Stimulated activated CD8-positive, alpha-beta memory T cell treated with anti-CD3 and anti-CD28 coated beads, Interleukin-2, amount 100 ng/mL, for 48 hours (primary cell): ENCODE measurements at places on chromosomes 12 and 14.

DNA sequence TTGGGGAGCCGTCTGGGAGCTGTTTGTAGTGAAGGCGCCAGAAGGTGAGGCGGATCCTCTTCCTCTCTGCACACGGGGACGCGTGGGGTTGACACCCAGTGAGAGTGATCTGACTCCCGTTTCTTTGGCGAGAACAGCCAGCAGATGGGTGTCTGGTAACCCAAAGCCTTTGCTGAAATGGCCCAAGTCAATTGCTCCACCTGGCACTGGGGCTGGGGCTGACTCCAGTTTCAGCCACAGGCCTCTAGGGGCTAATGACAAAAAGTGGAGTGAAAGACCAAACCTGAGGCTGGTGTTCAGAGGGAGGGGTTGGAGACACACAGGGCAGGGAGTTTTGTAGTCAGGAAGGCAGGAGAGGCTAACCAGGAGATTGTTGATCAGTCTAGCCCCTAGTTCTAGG is 87.0 kb downstream of the FRMD6 start:
- DNase-seq: no peak

DNA sequence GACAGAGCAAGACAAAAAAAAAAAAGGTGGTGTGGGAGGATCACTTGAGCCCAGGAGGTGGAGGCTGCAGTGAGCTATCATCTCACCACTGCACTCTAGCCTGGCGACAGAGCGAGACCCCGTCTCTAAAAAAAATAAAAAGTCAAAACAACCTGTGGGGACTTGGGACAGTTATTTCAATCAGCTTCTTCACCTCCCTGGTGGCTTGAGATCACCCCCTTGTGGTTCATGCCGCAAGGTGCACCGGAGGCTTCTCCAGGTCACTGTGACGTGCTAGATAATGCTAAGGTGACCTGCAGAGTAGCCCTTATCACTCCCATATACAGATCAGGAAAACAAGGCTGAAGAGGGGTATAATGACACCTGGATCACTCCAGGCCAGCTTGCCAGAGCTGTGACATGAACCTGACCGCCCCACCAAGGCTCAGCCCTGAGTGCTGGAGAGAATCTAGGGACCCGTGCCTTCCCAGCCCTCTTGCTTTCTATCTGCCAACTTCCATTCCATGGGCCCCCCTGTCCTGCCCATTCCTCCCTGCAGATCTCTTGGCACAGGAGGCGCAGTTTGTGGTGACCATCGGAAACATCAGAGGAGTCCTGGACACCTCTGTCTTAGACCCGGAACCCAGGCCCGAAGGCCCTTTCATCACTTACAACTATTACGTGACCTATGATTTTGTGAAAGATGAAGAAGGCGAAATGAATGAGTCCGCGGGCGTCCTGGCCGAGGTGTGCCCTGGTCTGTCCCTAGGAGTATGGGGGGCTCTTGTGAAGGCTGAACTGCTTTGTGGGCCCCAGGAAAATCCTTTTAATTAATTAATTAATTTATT is 8.1 kb downstream of the LRRC43 start:
- peak; percentile 72 for DNase-seq

DNA sequence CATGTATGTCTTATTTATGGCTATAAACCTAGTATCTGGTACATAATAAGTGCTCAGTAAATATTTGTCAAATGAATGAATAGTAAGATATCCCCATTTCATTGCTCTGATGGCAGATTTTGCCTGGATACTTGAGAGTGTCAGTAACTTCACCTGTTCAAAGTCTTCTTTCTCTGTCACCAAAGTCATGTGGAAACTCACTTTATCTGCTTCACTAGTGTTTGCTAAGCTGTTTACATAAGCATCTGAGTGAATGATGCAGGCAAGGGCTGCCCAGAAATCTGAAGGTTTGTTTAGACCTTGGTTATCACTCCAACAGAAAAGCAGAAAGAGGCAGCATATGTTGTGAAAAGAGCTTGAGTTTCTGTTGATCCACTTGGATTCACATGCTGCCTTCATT is 4.3 kb downstream of the OR4E1 start:
- no peak for DNase-seq

GRCh38 chr14:72643317-72643801 is 250.5 kb downstream of the DPF3 start:
- no peak for DNase-seq

GRCh38 chr14:26828741-26829140 is 230.9 kb upstream of the NOVA1 start:
- DNase-seq: no peak

- peak; percentile 27 for DNase-seq
Measured at GRCh38 chr12:22543246-22544037, 900 bp downstream of the C2CD5 start.

GRCh38 chr14:104138098-104138717 is at the start of gene KIF26A:
TSS of gene KIF26A (plus strand) at chr14:104138587. CDS start at chr14:104138723, 136 bp downstream.
- DNase-seq: peak; percentile 39

DNA sequence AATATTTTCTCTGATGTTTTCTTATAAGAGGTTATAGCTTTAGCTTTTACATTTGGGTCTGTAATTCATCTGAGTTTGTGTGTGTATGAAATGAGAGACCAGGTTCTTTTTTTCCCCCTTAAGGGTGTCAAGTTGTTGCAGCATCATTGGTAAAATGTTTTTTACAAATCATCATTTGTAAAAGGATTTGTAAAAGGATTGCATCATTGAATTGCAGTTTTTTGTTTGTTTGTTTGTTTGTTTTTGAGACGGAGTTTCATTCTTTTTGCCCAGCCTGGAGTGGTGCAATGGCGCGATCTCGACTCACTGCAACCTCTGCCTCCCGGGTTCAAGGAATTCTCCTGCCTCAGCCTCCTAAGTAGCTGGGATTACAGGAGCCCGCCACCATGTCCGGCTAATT is 31.1 kb downstream of the MAPKAPK5 start:
- DNase-seq: no peak

DNA sequence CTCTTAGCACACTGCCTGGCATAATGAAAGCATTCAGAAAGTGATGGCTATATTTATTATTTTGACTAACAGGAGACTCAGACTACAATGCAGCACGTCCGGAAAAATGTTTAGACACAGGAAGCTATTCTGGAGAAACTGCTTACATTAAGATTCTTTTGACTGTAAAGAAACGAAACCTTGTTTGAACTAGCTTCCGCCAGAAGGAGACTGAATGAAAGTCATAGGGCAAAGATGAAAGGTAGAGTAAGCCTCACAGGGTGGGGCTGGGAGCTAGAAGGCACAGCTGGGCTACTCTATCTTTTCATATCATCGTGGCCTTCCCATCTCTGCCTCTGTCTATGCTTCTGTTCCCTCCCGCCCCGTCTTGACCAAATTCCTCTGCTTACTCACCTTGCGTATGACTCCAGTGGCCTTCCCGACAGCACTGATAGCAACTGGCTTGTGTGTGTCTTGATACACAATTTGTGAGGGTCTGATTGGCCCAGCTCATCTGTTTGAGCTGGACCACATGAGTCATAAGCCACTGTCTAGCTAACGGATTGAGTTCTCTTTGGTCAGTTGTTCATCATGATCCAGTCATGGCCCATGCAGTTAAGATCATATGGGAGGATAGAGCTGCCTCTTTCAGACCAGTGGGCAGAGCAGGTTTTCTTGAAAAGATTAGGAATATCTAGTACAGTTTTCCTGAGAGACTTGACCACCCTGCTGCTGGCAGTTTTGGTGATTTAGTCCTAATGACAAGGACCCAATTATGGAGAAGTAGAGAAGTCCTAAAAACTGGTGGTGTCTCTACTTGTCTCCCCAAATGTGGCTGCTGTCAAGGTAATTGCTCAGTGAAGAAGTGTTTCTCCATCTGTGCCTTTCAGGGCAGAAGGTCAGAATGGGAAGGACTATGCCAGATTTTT is 151.5 kb upstream of the SLC38A2 start:
- no peak for DNase-seq

- DNase-seq: no peak
Measured at GRCh38 chr12:25992026-25992782, 33.7 kb downstream of the RASSF8 start.

DNA sequence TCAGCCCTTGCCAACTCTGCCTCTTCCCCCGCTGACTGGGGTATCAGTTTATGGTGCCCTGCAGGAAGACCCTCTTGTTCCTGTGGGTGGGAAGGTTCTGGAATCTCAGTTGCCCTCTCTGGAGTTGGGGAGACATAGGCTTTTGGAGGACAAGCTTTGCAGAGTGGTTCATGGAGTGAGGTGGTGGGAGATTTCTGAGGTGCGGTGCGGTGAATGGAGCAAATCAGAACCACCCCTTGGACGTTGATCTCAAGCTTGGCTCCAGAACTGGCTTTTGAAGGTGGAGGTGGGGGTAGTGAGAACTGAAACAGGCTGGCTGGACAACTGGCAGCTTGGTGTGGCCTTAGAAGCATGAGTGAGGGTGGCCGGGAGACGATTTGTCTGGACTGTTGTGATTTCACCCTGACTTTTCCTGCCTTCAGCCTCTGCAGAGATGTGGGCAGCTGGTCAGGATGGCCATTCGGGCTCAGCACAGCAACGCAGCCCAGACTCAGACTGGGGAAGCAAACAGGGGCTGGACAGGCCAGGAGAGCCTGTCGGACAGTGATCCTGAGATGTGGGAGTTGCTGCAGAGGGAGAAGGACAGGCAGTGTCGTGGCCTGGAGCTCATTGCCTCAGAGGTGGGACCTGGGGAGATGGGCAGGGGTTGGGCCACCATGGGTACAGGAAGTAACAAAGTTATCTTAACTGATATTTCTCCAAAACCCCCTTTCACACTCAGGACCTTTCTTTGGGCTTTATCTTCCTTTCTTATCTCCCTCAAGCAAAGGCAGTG is 1.1 kb downstream of the SHMT2 start:
- no peak for DNase-seq

- no peak for DNase-seq
Measured at GRCh38 chr14:85921241-85921640, 391.3 kb downstream of the FLRT2 start.

- no peak for DNase-seq
Measured at GRCh38 chr12:455821-456220, 3.9 kb upstream of the B4GALNT3 start.

- DNase-seq: no peak
Measured at GRCh38 chr14:90740081-90740480, 76.1 kb downstream of the TTC7B start.

DNA sequence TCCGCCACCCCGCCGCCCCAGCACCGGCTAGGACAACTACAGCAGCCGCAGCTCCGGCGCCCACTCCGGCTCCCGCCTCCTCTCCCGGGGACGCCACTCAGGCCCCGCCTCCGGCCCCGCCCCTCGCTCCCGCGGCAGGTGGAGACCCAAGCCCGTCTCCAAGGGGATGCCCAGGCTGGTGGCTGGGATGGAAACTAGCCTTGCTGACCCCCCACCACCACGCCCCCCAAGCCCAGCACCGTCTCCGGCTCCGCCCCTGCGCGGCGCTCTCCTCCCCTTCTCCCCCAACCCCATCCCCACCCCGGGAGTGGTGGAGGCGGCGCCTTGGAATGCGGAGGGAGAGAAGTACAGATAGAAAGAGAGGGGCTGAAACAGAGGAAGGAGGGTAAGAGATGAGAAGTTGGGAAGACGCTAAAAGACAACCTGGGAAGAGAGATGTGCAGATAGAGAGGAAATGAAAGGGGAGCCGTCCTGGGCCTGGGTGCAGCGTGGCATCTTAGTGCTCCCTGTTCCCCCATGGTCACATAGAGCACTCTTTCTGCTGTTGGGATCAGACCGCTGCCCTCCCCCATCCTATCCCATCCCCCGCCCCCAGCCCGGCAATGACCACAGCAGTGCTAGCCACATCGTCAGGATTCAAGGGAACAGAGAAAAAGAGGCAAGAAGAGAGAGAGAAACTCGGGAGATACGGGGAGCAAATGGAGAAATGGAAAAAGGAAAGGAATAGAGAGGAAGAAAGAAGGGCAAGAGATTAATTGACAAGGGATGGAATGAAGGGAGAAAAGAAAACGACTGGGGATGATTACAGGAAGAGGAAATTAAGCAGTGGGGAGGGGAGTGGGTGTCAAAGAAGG is at the start of gene ITGA7:
Gene ITGA7, minus strand, starts transcription at position 64 of the 854 bp plus-strand sequence. CDS start 222 bp downstream, outside the sequence.
- DNase-seq: peak; percentile 55

DNA sequence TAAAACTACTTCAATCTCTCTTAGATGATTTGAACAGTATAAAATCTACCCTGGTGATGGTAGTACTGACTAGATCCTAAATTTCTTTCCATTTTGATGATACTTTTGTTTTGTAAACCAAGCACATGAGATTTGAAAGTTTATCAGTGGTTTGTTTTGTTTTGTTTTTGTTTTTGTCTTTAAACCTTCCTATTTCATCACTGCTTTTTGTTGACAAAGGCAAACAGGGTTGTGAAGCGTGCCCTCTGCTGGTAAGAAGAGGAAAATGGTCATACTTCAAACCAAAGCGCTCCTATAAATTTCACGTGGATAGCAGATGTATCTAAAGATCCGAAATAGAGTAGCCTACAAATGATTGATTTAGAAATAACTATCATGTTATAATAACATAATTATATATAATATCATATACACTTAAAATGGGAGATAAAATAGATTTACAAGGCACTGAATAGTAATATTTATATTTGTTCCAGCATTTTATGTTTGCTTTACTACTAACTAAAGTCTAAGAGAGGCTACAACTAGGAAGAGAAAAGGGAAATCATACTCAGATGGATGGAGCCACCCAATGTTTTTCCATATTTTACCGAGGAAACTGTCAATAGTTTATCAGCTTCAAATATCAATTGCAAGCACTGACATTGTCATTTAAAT is 254.0 kb upstream of the USP15 start:
- DNase-seq: no peak

DNA sequence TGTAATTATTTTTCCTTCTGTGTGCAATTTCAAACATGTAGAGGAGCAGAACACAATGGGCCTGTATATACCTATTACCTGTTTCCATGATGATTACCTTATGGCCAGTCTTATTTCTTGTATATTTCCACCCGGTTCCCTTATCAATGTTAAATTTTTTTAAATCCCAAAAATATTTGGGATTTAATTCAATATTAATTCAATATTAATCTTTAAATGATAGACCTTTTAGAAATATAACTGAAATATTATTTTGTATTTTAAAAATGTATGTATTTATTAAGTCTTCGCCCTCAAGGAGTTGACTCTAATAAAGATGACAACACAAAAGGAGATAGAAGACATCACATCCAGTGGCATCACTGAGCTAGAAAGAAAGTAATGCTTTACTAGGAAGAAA is 607 bp upstream of the KRT6C start:
- no peak for DNase-seq

GRCh38 chr14:53273671-53274072 is 120.5 kb upstream of the DDHD1 start:
- DNase-seq: no peak

DNA sequence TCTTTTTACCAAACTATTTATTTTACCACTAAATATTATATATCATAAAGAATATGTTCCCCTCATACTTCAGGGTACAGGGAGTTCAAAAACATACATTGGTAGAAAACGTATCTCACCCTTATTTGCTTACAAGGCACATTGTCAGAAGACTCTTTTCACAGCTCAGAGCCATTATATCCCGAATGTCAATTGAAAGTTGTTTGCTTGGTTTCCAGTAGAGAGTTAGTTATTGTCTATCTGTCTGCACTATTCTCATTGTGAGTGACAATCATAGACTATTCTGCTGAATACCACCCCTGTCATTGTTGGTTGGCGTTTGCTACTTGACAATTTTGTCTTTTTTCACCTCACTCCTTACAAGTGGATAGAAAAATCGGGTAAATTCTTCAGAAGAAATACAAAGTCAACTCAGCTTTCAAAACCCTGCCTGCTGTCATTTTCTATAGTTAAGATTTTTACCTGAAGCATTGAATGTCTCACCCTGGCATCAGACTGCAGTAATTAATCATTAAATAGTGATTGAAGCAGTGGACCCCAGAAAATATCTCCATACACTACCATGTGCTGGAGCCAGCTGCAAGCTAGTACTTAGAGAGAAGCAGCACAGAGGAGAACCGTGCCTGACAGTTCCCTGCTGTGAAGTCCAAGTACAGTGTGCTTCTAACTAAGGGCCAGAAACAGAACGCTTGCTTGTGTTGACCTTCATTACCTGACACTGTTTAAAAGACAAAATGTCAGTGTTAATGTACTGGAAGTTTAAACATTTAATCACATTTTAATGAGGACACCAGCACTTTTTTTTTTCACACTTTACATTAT is 510.6 kb downstream of the RERGL start:
- no peak for DNase-seq
